Brain pericyte (primary cell): ENCODE measurements at places on chromosomes 3 and 15.

DNA sequence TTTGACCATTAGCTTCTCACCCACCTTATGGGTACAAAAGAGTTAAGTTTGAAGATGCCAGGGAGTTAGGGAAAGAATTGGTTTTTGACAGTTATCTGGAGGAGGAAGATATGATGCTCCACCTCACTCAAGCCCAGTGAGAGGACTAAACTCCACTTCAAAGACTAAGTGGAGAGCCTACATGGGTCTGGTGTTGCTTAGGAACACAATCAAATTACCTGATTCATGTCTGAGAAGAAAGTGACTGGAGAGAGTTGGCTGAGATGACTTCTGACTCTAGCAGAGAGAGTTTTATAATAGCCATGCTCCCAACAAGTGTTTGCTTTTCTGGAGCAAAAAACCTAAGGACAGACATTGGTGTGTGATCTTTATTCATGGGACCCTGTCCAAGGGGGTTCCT lies 43.3 kb downstream of the SUCNR1 start:
- no peak for DNase-seq

- DNase-seq: no peak
These were observed 175.0 kb downstream of the CFAP20DC start for GRCh38 chr3:58874795-58875194.

DNA sequence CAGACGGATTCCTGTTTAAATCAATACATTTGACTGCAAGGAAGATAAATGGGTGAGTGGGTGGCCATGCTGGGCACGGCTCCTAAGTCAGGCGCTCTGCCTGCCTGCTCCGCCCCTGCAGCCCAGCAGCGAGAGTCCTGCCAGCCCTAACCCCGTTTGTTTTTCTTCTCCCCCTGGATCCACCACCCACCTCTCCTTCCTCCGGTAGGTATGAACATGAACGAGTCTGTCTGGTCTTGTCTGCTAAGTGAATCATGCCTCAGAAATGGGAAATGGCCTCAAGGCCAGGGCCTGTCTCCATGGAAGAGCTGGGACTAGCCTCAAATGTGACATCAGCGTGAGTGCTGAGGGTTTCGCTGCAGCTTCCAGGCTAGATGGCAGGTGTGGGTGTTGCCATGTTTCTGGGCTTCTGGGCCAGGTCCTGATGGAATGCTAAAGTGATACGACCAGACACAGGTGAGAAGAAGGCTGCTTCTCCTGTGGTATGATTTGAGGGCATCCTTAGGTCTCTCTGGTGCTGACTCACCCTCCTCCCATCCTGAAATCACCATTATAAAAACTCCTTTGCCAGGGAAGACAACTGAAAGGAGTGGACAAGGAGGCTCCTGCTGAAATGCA lies 5.6 kb upstream of the FEM1B start:
- no peak for DNase-seq

DNA sequence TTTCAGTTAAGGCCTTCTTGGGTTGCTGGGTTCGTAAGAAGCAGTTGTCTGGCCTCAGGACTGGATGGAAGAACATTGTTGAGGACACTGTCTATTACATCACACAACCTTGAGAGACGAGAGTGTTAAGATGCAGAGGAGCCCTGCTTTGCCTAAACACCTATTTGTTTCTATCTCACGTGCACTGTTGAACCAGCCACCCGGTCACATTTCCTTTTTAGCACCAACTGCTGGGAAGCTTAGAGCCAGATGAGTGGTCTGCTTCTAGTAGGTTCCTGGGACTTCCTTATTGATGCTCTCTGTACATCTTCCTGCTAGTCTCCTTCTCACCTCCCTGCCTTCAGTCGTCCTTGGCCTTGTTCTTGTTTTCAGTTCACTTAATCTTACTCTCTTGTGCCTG lies 22.3 kb downstream of the CAND2 start:
- no peak for DNase-seq

DNA sequence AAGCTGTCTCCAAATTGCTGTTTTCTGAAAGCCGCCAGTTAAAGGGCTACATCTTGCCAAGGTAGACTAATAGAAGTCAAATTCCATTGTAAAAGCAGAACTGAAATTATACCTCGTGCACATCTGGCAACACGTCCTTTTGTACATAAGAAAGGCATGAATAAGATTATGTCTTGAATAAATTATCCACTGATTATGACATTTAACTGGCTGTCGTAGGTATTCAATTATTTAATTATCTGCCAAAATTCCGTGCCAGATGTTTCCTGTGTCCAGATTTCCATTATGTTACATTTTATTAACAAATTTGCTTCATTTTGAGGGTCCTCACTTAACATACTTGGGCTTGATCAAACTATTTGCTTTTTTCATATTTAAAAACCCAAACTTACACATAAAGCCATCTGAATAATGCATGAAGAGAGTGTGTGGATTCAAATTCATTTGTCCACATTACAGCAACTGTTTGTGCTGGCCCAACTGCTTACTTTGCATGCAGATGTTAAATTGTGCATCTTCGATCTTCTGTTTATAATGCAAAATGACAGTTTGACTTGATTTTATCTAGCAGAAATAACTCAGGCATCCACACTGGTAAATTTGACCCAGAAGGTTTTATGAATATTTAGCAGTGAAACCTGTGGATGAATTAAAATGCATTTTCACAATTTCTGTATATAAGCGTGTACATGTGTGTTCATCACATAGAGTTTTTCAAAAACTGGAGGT lies 701.5 kb downstream of the ZNF385D start:
- DNase-seq: no peak

- DNase-seq: no peak
These were observed 324.0 kb downstream of the UACA start for GRCh38 chr15:70439304-70439877.

GRCh38 chr3:180980611-180981010 lies 8.9 kb downstream of the DNAJC19 start:
- DNase-seq: no peak

DNA sequence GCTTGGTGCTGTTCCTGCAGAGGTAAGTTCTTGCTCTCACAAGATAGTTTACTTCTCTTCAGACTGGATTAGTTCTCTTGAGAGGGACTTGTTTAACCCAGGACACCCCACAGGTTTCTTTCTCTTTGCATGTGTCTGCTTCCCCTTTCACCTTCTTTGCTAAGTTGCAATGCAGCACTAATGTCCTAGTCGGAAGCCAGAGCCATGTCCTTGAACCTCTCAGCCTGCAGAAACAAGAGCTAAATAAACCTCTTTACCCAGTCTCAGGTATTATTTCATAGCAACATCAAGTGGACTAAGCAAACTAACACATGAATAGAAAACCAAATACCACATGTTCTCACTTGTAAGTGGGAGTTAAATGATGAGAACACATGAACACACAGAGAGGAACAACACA lies 915.2 kb downstream of the NSUN3 start:
- DNase-seq: no peak

DNA sequence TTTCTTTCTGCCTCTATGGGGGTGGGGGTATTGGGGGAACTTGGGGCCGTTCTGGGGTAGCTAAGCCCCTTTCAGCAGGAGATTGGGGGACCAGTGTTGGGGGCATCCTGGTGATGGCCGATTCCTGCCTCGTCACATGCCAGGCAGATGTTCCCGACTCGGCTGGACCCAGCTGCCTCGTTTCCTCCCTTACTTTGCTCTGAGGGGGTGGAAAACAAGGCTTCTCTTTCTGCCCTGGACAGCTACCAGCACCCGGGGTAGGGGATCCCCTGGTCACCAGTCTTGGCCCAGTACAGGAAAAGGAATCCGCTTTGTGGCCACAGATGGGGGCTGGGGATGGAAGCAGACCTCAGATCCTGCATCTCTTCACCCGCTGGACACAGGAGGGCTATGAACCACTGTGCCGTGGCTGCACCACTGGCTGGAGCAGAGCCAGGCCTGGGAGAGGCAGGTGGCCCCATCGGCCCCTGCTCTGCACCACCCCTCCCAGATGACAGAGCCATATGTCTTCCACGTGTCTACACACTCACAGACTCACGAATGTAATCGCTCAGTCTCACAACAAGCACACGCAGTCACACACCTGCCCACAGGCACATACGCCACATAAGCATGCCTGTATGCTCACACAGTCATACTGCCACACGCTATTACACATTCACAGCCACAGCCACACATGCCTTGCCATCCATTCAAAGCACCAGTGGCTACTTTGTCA lies 12.4 kb downstream of the SNX33 start:
- no peak for DNase-seq

DNA sequence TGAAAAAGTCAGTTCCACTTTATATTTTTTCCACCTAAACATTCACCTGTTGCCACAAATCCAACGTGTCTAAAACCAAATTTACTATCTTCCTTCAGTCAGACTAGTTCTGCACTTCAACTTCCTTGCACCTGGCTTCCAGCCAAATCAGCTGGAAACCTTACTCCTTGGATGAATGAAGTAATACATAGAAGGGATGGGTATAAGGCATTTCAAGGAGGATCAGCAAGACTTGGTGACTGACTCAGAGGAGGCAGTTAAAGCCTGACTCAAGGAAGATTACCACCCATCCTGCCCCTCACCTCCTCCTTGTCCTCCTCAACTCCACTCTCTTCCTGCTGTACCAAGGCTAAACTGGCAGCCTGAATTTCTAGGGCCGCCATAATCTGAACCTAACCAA lies 37.1 kb downstream of the QTRT2 start:
- DNase-seq: peak; percentile 31

DNA sequence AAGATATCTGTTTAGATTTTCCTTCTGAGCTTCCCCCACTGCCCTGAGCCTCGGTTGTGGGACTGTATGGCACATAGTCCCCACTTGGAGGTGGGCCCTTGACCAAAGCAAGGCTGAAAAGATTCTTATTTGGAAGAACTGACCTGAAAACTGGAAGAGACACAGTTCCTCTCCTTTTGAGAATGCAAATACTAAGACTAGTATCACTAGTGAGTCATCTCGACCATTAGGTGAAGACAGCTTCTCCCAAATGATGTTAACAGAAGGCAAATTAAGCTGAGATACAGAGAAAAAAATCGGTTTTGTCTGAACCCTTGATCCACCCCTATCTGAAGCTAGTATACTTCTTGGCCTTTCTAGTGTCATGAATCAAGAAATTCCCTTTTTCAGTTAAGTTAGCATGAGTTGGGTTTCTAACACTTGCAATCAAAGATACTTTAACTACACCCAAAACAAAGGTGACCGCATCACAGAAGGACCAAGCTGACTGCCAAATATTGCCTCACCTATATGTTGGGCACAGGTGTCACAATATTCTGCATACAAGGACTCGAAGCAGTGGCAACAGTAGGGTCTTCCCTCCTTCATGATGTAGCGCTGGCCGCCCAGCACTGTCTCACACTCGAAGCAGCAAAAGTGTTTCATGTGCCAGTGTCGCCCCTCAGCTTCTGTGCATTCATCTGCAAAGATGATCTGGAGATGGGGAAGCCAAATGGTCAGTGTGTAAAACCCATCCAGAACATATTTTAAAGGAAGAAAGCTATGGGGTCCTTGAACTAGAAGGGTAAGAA lies 72.4 kb downstream of the PRICKLE2 start:
- no peak for DNase-seq

- no peak for DNase-seq
These were observed 51.8 kb downstream of the SMAD6 start for GRCh38 chr15:66753687-66754377.

- DNase-seq: no peak
These were observed 124.8 kb upstream of the C15orf61 start for GRCh38 chr15:67396114-67396513.

DNA sequence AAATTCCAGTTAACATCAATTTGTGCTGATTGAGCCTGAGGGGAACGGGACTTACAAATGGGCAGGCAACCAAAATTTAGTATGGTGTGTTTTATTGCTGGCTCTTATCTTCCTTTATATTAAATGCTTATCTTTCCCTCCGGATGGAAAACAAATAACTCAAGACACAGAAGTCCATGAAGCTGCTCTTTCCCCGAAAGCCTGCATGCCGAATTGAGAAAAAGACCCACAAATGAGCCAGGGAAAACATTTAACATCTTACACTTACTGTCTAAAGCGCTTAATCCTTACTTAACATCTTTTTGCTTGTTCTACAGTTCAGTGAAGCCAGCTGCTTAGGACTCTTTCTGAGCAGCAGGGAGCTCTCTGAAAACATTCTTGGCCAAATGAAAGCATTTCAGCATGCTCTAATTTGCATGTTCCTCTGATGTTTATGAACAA lies 49.5 kb downstream of the HEG1 start:
- DNase-seq: no peak

- DNase-seq: no peak
These were observed 175.8 kb downstream of the FOXB1 start for GRCh38 chr15:60179786-60180391.

DNA sequence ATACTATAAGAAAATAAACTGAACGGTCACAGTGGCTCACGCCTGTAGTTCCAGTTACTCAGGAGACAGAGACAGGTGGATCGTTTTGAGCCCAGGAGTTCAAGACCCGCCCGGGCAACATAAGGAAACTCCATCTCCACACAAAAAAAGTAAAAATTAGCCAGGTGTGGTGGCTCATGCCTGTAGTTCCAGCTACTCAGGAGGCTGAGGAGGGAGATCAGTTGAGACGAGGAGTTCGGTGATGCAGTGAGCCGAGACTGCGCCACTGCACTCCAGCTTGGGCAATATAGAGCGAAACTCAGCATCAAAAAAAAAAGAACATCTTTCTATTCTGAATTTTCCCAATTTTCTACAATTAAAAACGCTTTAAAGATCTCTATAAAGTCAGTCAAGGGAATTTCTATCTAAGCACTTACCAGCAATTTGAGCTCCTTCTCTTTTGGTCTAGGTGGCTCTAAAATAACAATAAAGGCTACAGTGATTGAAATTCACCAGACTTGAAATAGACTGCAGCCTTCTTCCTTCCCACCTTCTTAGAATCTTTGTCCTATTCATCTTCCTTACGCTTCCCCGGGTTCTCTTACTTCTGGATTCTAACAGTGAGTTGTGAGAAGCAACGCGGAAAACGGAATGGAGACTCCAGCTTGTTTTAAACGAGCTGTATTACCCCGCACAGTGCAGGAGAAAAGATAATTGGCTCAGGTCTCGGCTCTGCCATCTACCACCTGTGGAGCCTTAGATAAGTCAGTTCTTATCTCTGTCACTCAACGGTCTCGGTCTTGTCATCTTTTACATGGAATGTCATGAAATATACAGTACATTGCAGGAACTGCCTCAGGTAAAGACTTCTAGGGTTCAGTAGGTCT lies 812 bp upstream of the SEC62 start:
- no peak for DNase-seq

GRCh38 chr3:197367081-197367780 lies 68.8 kb upstream of the DLG1 start:
- peak; percentile 59 for DNase-seq

DNA sequence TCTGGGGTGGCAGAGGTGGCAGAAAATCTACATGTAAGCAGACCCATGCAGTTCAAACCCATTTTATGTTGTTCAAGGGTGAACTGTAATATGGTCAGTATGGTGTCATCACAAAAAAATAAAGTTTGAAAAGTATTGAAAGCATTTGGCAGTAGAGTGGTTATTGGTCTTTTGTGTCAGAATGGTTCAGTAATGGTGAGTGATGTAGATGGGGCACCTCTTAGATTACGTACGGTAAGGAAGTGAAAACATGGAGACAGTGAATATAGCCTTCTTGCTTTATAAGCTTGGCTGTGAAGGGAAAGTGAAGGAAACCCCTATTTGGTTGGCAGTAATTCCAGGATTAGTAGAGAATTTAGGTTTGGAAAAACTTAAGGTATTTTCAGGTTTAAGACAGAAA lies 17.2 kb upstream of the CCNB2 start:
- DNase-seq: no peak
